ENCODE measurements at places on chromosomes 4 and X.

DNA sequence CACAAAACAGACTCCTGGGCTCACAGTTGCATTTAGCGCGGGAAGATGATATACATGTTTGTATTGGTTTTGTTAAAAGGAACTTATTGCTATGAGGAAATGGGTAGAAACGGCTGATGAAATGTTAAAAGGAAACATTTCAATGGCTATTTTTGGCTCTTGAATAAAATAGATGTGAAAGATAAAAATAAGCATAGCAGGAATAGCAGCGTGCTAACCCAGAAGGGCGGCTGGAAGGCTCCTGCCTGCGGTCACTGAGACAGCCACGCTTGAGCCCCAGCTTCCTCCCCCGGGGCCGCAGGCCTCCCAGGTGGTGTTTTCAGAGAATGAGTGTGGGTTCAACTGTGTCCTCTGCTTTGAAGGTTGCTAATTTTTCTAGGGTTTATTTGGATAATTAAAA is 35.0 kb upstream of the CLCN4 start:
- no peak for DNase-seq

GRCh38 chr4:124468360-124468759 is 244.2 kb downstream of the ANKRD50 start:
- no peak for DNase-seq

GRCh38 chr4:78799551-78800495 is 23.7 kb downstream of the BMP2K start:
- no peak for DNase-seq

- no peak for DNase-seq
Observed at GRCh38 chr4:125719987-125720386, 405.2 kb downstream of the FAT4 start.

DNA sequence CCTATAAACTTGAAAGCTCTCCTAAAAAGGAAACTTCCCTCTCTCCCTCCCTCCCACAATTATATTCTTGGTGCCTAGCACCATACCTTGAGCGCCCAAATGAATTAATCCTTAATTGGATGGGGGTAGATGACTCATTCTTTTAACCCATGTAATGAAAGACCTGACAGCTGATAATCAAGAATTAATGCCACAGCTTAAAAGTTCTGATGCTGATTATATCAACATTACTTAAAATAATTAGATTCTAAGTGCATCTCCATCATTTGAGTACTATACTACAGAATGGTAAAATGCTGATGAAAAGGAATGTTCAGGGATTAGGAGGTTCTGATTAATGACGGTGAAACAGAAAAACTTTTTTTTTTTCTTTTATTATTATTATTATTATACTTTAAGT is 117.0 kb downstream of the ENOX2 start:
- no peak for DNase-seq

- DNase-seq: no peak
Observed at GRCh38 chrX:536616-537015, 94.0 kb upstream of the SHOX start.

DNA sequence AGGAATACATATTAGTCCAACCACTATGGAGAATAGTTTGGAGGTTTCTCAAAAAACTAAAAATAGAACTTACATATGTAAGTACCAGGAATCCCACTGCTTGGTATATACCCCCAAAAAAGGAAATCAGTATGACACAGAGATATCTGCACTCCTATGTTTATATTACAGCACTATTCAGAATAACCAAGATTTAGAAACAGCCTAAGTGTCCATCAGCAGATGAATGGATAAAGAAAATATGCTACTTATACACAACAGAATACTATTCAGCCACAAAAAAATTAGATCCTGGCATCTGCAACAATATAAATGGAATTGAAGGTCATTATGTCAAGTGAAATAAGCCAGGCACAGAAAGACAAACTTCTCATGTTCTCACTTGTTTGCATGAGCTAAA is 27.5 kb upstream of the ABCG2 start:
- no peak for DNase-seq

DNA sequence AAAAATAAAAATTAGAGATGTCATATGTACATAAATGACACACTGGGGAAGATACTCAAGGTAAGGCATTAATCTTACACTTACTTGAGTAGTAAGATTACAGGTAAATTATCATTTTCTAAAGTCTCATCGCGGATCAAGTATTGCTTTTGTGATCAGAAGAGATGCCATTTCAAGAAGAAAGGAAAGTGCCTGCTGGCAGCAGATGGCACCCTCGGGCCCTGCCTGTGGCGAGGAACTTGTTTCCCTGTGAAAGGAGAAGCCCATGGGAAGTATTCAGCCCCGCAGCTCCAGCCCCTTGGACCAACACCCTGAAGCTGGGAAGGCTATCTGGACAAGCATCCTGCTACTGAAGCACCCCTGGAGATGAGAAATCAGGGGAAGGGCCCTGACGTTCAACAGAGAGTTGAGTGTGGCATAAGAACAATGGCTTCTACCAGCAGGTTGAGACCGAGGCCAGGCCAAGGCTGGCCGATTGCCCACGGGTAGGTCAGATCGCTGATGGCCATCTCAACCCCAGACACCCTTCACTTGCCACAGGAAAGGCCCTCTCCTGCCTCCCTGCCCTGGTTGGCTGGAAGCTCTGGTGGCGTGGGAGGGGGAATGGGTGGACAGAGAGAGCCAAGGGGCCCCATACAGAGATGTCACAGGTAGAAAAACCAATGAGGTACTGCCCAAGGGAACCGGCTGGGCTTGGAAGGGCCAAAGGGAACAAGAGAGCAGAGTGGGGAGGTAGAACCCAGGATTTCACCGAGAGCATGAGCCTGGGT is 18.8 kb upstream of the MXD4 start:
- DNase-seq: no peak

DNA sequence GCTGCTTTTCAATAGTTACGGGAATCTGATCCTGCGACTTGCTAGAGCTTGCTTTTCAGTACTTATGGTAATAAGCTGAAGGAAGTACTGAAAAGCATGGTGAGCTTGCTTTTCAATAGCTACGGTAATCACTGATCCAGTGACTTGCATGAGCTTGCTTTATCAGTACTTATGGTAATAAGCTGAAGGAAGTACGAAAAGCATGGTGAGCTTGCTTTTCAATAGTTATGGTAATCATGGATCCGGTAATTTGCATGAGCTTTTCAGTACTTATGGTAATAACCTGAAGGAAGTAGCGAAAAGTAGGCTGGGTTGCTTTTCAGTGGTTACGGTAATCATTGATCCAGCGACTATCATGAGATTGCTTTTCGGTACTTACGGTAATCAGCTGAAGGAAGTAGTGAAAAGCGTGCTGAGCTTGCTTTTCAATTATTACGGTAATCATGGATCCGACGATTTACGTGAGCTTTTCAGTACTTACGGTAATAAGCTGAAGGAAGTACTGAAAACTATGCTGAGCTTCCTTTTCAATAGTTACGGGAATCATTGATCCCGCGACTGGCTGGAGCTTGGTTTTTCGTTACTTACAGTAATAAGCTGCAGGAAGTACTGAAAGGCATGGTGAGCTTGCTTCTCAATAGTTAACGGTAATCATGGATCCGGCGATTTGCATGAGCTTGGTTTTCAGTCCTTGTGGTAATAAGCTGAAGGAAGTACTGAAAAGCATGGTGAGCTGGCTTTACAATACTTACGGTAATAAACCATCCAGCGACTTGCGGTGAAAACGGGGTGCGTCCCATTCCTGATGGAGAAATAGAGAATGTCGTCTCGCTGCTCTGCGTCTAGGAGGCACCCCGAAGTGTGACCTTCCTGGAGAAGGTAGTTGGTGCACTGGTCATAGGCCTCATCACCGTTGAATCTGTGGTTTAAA is 6.5 kb downstream of the CRLF2 start:
- DNase-seq: no peak

DNA sequence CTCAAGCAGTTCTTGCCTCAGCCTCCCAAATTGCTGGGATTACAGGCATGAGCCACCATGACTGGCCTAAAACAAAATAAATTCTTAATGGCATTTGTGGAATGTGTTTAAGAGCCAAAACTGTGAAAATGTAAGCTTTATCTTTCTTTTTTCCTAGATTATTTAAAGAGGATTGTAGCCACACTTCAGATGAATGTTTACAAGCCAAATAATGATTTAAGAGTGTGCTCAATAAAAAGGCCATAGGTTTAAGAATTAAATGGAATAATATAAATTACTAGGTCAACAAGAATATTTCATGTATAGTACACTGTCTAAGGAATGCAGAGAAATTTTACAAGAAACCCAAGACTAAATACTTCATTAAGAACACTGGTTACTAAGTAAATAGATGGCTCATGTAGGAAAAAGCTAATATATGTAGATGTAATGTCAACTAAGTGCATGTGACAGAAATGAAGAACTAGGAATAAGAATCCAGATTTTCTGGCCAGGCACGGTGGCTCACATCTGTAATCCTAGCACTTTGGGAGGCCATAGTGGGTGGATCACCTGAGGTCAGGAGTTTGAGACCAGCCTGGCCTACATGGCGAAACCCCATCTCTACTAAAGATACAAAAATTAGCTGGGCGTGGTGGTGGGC is 21.3 kb upstream of the UGDH start:
- no peak for DNase-seq

DNA sequence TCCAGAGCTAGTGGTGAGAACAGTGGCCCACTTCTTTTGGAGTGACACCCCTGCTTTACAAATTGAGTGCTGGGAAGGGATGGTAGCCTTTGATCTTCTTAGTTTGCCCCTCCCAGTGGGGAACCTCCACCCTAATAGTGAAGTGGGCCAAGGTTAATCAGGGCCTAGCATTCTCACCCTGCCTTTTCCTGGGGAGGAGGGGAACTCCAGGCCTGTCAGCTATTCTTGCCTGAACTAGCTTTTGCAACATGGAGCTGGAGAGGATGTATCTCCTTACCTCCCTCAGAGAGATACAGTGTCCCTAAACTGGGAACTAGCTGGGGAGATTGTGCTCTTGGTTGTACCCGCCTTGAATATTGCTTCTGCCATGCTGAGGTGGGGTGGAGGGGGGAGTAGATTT is 20.6 kb downstream of the PHKA1 start:
- DNase-seq: no peak

DNA sequence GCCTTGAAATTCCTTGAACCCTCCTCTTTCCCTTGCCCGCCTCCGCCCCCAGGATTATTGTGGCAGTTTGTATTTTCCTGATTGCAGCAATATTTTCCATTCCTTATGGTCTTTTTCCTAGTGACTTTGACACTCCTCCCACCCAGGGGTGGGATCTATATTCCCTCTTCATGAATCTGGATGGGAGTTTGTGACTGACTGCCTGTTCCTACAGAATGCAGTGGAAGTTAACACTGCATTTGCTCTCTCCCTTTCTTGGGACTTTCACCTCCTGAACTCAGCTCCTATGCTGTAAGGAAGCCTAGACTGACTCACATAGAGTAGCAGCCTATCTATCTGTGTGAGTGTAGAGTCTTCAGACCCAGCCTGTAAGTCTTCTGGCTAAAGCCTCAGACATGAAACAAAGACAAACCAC is 2.2 kb downstream of the FUNDC2 start:
- DNase-seq: no peak

DNA sequence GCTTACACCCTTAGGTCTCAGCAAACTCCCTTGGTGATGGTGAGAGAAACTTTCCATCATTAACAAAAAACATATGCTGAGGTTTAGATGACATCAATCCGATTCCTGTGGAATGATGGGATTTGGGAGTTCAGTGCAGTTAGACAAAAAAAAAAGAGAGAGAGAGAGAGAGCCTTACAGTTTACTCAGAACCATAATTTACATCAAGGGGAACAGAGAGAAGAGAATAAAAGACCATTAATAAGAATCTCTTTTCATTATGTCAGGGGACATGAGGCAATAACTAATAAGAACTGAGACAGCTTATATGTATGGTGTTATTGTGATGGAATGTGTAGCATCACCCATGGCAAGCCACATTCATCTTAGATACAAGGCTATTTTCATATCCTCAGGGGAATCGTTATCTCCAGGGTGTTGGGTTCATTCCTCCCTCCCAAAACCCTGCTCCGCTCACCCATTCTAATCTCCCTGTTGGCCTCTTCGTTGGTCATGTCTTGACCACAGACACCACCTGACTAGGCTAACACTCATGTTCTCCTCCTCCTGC is 175.7 kb upstream of the MXRA5 start:
- DNase-seq: no peak

DNA sequence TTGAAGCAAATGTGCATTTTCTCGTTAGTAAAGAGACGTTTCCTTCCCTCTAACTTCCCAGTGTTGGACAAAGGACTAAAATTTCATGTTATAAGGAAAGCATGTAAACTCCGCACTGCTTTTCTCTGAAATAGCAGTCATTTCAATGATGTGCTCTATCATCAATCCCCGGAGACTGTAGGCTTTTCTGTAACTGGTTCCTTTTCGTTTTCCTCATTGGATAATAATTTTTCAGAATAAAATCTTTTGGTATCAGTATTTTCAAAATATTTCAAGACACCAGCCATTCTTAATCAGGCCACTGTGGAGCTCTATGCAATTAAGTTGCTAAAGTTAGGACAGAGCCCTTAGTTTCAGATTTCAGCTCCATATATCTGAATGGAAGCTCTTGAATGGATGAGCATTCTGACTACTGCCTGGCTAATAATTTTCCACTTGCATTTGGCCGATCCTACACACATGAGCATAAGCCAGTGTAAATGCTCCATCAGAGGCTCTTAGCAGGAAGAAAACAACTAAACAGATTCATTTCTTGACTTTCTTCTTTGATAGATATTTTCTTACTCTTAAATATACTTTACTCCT is 157.7 kb downstream of the CHIC2 start:
- no peak for DNase-seq

- no peak for DNase-seq
Observed at GRCh38 chr4:133150486-133151340, 1.6 kb downstream of the PCDH10 start.

GRCh38 chr4:159227984-159228383 is 125.1 kb downstream of the RAPGEF2 start:
- DNase-seq: no peak

GRCh38 chrX:44274096-44274495 is 69.4 kb downstream of the EFHC2 start:
- DNase-seq: no peak

- no peak for DNase-seq
Observed at GRCh38 chrX:15973946-15974345, 119.3 kb upstream of the AP1S2 start.

- no peak for DNase-seq
Observed at GRCh38 chr4:174631901-174632758, 109.8 kb upstream of the HPGD start.

GRCh38 chrX:9865804-9866472 is 79.7 kb downstream of the SHROOM2 start:
- DNase-seq: no peak

DNA sequence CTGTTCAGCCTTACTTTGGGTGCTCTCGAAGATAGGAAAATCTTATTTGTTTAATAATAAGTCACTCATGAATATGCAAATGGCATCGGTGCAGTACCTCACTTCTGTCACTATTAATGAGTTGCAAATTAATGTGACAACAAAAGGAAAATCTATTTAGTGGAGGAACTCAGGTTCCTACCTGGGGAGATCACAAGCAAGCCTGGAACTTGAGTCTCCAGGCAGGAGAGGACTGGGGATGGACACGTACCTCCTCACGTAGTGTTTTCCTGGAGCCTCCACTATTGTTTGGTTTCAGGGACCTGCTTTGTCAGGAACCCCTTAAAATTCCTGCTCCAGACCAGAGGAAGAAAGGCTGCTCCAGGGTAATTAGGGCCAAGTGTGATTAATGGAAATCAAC is 82.1 kb downstream of the BCOR start:
- no peak for DNase-seq

- DNase-seq: no peak
Observed at GRCh38 chr4:139951021-139951420, 203.0 kb downstream of the MAML3 start.
